Stimulated activated CD8-positive, alpha-beta memory T cell treated with anti-CD3 and anti-CD28 coated beads, Interleukin-7, amount 100 ng/mL, for 1 hour (primary cell): ENCODE measurements at places on chromosomes 11 and 22.

- no peak for DNase-seq
Observed at GRCh38 chr22:29187831-29188230, 17.9 kb upstream of the EMID1 start.

GRCh38 chr22:30305519-30305905, 16.2 kb upstream of the CASTOR1 start:
- DNase-seq: no peak

- no peak for DNase-seq
Observed at GRCh38 chr22:19569276-19569640, 45.0 kb upstream of the CLDN5 start.

DNA sequence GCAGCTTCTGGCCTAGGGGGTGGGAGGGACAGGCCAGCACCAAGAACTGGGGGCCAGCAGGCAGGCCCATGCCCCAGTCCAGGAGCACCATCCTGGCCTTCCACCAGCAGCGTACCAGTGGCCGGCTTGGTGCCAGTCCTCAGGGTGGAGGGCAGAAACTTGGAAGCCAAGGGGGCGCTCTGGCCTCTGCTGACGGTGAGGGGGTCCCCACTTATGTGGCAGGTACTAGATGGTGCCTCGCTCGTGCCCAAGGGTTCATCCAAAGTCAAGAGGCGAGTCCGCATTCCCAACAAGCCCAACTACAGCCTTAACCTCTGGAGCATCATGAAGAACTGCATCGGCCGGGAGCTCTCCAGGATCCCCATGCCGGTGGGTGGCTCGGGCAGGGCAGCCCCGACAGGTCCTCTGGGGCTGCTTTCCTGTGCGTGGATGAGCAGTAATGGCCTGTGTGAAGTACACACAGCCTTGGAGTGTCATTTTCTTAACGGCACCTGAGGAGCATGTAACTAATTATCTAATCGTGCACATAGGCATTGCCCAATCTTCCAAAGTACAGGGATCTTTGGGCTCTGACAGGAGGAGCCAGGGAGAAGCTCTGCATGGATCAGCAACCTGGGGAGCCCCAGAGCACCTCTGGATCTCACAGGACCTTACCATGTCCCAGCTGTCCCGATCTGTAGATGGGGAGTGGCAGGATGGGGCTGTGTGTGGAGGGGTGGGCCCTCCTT, 79.1 kb downstream of the MORC2 start:
- no peak for DNase-seq

DNA sequence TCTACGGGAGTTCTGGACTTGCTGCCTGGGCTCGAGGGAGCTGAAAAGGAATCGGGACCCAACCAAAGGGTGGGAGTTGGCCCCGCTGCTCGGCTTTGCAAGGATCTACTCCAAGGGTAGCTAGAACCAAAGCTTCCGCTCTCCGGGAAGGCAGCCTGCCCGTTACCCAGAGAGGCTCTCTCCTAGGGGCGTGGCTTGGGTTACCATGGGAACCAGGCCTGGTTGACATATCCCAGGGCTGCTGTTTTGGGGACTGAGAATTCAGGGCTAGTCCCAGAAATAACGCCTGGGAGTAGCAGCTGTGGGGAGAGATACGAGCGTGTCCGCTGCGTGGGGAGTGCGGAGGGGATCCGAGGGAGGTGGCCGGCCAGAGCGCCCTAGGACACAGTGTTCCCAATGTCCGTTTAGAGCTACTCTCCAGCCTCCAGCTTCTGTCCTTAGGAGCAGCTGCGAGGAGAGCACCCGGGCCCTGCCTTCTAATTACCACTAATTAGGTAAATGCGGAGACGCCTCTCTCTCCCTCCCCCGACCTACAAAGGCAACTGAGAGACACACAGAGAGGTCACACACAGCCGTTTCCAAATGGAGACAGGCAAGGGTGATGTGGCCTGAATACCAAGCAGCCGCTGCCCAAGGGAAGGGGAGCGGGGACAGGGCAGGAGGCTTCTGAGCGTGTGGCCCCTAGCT, 141.6 kb upstream of the CADM1 start:
- no peak for DNase-seq

DNA sequence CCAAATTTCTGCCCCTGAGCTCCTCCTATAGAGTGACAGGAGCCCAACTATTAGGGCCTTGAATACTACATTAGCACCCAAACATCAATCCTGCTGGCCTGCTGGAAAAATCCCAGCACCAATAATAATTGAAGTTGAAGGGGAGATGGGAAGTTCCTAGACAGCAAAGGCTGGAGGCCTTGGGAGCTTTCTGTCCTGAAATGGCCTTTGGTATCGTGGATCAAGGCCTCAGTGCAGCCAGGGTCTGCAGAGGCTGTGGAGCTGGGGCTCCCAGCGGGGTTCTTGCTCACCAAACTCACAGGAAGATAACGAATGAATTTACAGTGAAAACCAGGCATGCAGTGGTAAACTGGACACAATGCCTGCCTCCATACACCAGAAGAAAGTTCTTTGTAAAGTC, 9.2 kb upstream of the MICALL1 start:
- DNase-seq: no peak

DNA sequence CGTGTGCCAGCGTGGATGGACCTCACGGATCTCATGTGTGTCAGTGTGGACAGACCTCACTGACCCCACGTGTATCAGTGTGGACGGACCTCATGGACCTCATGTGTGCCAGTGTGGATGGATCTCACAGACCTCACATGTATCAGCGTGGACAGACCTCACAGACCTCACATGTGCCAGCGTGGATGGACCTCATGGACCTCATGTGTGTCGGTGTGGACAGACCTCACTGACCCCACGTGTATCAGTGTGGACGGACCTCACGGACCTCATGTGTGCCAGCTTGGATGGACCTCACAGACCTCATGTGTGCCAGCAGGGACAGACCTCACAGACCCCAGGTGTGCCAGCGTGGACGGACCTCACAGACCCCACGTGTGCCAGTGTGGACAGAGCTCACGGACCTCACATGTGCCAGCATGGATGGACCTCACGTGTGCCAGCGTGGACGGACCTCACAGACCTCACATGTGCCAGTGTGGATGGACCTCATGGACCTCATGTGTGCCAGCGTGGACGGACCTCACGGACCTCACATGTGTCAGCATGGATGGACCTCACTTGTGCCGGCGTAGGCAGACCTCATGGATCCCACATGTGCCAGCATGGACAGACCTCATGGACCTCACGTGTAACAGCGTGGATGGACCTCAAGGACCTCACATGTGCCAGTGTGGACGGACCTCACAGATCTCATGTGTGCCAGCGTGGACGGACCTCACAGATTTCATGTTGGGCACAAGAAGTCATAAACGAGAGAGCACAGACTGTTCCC, 18.2 kb downstream of the TTLL8 start:
- no peak for DNase-seq

- no peak for DNase-seq
Observed at GRCh38 chr11:120718171-120718570, 206.6 kb downstream of the GRIK4 start.

DNA sequence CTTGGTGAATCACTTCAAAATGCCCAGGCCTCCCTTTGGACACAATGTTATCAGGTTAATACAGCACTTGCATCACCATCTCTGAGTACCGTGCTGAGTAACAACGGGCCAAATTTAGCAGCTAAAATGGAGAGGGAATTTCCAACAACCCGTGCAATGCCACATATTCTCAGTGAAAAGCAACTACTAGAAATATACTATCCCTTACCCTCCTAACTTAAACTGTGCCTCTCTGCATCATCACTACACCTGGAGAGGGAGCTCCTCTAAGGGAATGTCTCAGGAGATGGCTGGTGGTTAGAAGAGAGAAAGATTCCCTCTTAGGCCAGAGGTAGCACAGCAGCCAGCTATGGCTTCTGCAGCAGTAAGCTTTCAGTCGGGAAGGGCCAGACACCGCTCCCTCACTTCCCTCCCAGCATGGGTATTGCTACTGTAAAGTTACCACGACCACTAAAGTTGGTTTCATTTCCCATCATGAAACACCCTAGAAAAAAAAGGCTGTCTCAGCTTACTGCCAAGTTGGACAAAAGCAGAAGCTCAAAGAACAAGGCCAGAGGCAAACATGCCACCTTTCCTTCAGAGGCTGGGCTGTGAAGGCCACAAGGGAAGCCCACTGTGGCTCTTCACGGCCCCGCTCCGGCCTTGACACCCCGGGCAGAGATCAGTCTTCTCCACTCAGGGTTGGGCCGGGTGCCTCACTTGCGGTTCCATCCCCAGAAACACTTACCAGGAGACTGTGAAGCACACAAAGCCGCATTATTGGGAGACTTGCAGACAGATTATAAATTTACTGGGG, 3.9 kb downstream of the MAML2 start:
- no peak for DNase-seq

- no peak for DNase-seq
Observed at GRCh38 chr11:115636753-115637527, 132.7 kb upstream of the CADM1 start.

DNA sequence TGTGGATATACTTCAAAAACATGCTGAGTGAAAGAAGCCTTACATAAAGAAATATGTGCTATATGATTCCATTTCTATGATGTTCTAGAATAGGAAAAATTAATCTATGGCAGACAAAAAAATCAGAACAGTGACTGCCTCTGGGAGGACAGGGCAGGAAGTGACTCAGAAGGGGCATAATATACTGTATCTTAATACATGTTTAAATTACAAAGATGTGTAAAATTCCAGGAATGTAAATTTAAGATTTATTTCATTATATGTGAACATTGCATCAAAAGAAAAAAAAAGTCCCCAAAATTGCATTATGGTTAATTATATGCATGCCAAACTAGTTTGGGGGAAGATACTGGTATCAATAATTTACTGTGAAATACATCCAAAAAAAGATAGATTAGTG, 32.2 kb downstream of the SBF2 start:
- no peak for DNase-seq

DNA sequence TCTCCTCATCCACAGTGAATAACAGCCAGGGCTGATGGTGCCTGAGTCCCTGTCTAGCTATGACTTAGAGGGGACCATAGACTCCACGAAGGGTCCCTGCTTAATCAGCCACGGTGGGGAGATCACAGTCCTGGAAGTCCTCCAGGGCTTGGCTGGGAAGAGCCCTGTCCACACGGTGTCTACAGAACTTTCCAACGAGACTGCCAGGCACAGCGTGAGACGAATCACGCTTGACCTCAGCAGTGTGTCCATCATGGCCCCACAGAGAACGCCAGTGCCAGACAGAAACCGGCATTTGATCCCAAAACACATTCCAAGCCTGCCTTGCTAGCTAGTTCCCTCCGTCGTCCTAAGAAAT, 143.4 kb downstream of the CRYBB2 start:
- no peak for DNase-seq

GRCh38 chr22:43404673-43405385, 7.0 kb upstream of the MPPED1 start:
- no peak for DNase-seq

GRCh38 chr11:95931916-95932315, 8.0 kb upstream of the MTMR2 start:
- DNase-seq: no peak

DNA sequence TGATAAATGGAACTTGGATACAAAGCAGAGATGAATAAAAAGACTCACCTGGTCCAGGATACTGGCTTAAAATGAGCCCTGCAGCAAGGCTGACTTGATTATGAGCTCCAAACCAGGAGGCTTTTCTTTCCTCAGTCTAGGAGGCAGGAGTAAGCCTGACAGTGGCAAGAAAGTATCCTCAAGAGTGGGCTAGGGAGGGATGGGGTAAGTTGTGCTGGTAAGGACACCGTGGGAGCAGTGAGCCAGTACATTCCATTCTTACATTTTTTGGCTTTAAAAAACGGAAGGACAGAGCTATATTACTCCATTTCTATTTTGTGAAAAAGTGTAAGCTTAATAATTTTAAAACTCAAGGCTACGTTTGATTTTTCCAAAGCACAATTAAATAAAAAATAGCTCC, 187.1 kb upstream of the DDI1 start:
- no peak for DNase-seq

GRCh38 chr22:39214006-39214382, 30.8 kb downstream of the PDGFB start:
- DNase-seq: no peak

DNA sequence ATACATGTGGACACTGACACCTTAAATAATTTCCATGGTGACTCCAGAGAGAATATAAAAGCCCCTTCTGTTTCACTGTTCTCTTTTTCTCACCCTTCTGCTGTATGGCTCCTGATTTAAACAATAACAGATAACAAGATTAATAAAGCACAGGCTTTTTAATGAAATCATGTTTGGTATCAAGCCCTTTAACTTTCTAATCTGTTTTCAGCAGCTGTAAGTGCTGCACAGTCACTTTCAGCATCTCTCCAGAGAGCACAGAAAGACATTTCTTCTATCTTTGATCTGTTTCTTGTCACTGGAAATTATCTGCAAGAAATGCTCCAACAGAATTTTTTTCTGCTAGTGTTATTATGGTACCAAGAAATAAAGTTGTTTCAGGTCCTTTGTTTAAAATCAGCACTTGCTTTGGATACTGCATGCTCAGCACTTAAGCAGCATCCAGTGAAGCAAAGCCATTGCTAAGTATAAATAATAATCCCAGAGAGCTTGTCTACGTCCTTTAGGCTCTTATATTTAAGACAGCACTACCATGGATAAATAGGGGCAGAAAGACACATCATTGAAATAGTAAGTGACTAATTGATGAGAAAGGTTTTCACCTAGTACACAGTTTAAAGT, 134.2 kb upstream of the CARD18 start:
- no peak for DNase-seq

- DNase-seq: no peak
Observed at GRCh38 chr22:43622886-43623285, 189.2 kb downstream of the EFCAB6 start.

DNA sequence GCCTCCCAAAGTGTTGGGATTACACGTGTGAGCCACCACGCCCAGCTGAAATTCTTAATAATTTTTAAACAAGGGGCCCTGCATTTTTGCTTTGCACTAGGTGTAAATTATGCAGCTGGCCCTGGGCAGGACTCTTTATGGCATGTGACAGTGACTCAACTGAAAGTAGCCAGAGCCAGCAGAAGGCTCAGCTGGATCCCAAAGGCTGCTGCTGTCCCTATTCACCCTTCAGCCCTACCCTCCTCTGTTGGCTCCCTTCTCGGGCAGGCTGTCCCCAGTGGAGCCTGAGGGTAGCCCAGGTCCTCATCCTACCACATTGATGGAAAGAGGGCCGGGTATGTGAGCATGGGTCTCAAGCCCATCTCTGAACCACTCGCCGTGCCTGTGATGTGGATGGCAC, 45.6 kb downstream of the CD82 start:
- DNase-seq: no peak

- no peak for DNase-seq
Observed at GRCh38 chr11:91904792-91905785, 319.5 kb upstream of the FAT3 start.

GRCh38 chr11:69319255-69320106, 25.5 kb downstream of the MYEOV start:
- DNase-seq: no peak

- no peak for DNase-seq
Observed at GRCh38 chr11:100753172-100753543, 66.1 kb downstream of the ARHGAP42 start.

DNA sequence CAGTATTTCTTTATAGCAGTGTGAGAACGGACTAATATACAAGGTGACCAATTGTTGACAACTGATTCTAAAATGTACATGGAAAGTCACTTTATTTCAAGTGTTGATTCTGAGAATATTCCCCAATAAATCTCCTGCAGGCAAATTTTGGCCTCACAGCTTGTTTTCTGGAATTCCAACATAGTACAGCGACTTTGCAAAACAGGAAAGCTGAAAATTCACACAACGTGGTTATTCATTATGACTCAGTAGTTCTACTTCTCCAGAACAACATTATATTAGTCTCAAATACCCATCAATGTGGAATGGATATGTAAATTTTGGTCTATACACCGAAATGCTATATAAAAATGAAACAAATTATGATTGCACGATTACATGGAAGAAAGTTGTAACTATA, 22.5 kb upstream of the OR5AN1 start:
- no peak for DNase-seq

- no peak for DNase-seq
Observed at GRCh38 chr11:48008951-48009270, 28.6 kb downstream of the PTPRJ start.
